SW 1271 (cell line): ENCODE measurements at places on chromosomes 4 and X.

DNA sequence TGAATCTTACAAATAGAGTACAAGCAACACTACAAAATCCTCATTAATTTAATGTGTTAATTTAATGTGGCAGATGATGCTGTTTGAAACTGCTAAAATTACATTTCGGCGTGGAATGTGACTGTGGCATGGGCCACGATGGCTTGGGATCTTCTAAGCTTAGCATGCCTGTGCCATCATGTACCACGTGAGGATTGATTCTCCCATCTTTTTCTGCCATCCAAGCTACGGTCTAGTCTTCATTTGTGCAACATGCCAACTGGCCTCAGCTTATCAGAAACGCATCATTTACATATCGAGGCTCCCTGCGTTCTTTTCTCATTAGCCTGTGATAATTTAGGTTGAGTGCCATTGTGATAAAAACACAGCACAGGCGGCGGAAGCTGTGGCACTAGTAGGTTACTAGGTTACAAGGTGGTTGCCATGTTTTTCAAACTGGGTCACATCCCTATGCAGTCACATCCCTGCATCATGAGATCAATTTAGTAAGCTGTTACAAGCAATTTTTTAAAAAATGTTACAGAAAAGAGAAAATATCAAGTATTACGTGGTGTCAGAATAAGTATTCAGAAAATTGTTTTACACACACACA is 189.9 kb upstream of the RBPJ start:
- no peak for DNase-seq

GRCh38 chr4:89307446-89308160 is at the start of gene GPRIN3:
Gene GPRIN3 (minus strand): TSS chr4:89307800. CDS start chr4:89250110, 57,690 bp downstream.
- no peak for DNase-seq

DNA sequence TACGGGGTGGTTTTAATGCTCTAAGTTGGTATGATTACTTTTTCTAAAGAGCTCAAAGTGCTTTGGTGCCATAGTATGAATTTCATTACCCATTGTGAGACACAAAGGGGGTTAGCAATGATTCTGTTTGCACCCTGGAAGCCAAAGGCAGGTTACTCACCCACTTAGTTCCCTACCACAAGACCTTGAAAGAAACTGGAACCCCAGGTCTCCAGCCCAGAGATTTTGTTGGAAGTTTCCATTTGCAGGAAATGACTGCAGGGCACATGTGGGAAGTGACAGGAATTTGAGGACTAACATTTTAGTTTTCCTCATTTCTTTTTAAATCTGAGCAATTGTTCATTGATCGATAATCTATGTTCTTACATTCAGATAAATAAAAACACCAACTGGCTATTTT is 1.8 kb upstream of the HS3ST1 start:
- no peak for DNase-seq

DNA sequence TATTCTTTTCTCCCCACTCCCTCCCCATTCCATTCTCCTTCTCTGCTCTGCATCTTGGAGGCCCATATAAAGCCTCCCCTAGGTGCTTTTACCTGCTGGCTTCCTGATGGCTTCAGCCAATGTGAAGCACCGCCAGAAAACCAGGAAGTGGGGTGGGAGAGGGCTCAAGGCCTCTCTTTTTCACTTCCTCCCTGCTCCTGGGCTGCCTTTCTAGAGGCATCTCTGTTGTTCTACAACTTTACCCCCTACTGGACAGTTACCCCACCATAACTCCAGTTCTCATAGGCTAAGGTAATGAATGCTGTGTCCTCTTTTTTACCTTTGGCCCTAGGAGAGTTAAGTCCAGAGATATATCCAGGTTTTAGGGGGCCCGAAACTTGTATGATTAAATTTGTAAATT is 62.4 kb upstream of the PPARGC1A start:
- DNase-seq, result no peak

DNA sequence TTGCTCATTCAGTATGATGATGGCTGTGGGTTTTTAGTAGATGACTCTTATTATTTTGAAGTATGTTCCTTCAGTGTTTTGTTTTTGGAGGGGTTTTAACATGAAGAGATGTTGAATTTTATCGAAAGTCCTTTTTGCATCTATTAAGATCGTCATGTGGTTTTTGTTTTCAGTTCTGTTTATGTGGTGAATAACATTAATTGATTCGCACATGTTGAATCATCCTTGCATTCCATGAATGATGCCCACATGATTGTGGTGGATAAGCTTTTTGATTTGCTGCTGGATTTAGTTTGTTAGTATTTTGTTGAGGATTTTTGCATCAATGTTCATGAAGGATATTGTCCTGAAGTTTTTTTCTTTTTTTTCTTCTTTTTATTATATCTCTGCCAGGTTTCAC is 347.4 kb upstream of the EPHA5 start:
- no peak for DNase-seq

DNA sequence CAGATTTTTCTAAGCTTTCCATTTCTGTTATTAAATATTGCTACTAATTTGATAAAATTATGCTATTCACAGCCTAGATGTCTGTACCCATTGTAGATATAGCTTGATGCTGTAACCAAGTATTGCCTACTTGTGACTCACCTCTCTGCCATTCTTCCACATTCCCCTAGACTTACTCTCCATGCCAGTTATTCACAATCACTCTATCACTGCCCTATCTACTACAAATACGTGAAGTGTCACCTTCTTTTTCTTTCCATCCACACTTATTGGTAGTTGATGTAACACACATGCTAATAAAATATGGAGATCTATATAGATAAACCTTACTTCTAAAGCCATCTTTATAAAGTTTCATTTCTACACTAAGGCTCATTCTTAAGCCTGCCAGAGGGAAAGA is 179.4 kb upstream of the PACRGL start:
- DNase-seq, result no peak

GRCh38 chr4:103895876-103896465 is 176.2 kb upstream of the TACR3 start:
- DNase-seq, result no peak

- no peak for DNase-seq
Observed at GRCh38 chrX:10048707-10049106, 81.5 kb downstream of the CLDN34 start.

- no peak for DNase-seq
Observed at GRCh38 chr4:1471443-1472147, 65.4 kb upstream of the NKX1-1 start.

- no peak for DNase-seq
Observed at GRCh38 chr4:55358668-55359067, 12.6 kb downstream of the SRD5A3 start.

GRCh38 chr4:74527049-74527448 is 82.1 kb downstream of the AREG start:
- no peak for DNase-seq
